ENCODE measurements at places on chromosomes 2 and 18. TPM values are rescaled to one million over a fixed set of nuclear protein-coding genes. Genes with fewer than 3 reads are reported as not detected.

GRCh38 chr2:230153390-230153976 lies 66.3 kb downstream of the SP110 start:
- DNase-seq, result no peak

DNA sequence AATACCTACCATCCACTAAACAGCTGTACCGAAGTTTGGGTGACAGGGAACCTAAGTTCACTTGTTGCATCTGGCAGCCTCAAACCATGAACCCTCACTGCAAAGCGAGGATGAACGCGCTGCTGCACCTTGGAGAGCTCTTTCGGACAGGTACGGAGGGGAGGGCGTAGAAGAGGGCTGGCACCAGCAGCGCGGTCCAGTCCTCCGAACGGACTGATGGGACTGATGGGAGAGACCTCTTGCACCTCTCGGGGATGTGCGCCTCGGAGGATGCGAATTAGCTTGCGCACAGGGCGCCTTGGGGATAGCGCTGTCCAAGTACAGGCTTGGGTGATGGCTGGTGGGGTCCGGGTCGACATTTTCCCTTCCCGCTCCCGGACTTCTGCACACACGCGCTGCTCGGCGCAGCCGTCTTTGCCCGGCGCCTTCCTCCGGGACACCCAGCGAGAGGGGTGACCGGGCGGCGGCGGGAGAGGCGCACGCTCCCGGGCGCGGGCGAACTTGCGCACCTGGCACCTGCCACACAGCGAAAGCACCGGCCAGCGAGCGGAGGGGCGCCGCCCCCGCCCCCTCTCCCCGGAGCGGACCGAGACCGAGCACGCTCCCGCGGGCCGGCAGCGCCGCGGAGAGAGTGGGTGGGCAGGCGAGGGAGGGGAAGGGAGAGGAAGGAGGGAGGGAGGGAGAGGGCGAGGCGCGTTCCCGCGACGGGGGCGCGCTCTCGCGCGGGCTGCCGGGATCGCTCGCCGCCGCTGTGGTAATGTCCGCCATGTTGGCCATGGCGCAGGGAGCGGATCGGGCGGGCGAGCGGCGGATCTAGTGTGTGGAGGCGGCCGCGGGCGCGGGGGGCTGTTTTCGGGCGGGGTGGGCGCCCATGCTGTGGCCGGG lies at the start of gene EPC2:
EPC2 (plus strand) TSS at position 754 of the 885 bp plus-strand sequence. CDS start 267 bp downstream, outside the sequence.
- DNase-seq, result peak; percentile 80

- DNase-seq, result no peak
Observed at GRCh38 chr2:219506802-219507526, 7.3 kb upstream of the ASIC4 start.

GRCh38 chr2:150566289-150566688 lies 78.8 kb upstream of the RND3 start:
- no peak for DNase-seq

DNA sequence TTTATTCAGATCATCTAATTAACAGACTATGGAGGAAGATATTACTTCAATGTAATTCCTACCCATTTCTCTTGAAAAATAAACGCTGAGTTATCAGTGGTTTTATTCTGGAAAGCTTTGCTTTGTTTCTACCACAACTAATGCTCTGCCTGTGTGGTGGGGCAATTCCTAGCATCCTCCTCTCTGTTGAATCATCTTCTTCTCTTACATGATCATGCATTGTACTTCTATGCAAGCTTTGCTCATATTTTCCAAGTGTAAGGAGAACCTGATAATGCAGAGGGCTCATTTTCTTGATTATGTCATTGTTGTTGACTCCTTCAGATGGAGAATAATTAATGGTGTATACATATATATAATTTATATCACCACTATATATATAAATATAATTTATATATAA lies 46.7 kb downstream of the CCDC195 start:
- no peak for DNase-seq

RNF125 gene
- 2.3 TPM for total RNA-seq

SERPINB3 gene
- total RNA-seq, result 12.7 TPM

- DNase-seq, result no peak
Observed at GRCh38 chr2:62348700-62349099, 152.8 kb downstream of the B3GNT2 start.

ZNF385B gene
- total RNA-seq, result not detected

All from mammary epithelial cell (primary cell).